ENCODE measurements at places on chromosomes 5 and 9. TPM values are rescaled to one million over a fixed set of nuclear protein-coding genes. Genes with fewer than 3 reads are reported as not detected.

The OTULINL gene
- total RNA-seq, result 13.5 TPM

The TMCO6 gene
- 13.7 TPM for total RNA-seq

The SLC6A3 gene
- 0.37 TPM for total RNA-seq

The ZNF474 gene
- total RNA-seq, result 0.12 TPM

The AGXT2 gene
- not detected for total RNA-seq

The ANKRD34B gene
- 0.25 TPM for total RNA-seq

The GABRA6 gene
- total RNA-seq, result not detected

The DOCK8 gene
- total RNA-seq, result 0.40 TPM

The SYK gene
- total RNA-seq, result 0.04 TPM

The XPA gene
- total RNA-seq, result 13.4 TPM

The PCDHGA2 gene
- 0.78 TPM for total RNA-seq

The LVRN gene
- total RNA-seq, result not detected

All from A549 treated with ZK216348 at 1 μM for 4 hours (cell line).